ENCODE measurements at places on chromosomes 2 and 18. TPM values are rescaled to one million over a fixed set of nuclear protein-coding genes. Genes with fewer than 3 reads are reported as not detected.

Gene TMEM17
- 5.7 TPM for total RNA-seq

Gene NTSR2
- total RNA-seq = not detected

Gene CFAP210
- total RNA-seq = 0.28 TPM

Gene RGPD3
- 0.13 TPM for total RNA-seq

Gene NR4A2
- 3.1 TPM for total RNA-seq

Gene HYCC2
- total RNA-seq = 4.8 TPM

Gene STAM2
- total RNA-seq = 8.6 TPM

Gene IL1RL1
- 1.1 TPM for total RNA-seq

Gene CAMKMT
- 4.7 TPM for total RNA-seq
